Stimulated activated CD8-positive, alpha-beta memory T cell treated with anti-CD3 and anti-CD28 coated beads, Interleukin-7, amount 100 ng/mL, for 48 hours (primary cell): ENCODE measurements at places on chromosomes 2 and 18.

DNA sequence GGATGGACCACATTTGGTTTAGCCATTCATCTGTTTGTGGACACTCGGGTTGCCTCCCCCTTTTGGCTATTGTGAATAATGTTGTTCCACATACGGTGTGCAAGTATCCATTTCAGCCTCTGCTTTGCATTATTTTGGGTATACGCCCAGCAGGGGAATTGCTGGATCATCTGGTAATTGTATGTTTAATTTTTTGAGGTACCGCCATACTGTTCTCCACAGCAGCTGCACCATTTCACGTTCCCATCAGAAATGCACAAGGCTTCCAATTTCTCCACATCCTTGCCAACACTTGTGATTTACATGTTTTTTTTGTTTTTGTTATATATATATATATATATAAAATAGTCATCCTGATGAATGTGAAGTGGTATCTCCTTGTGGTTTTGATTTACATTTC is 54.6 kb upstream of the TWIST2 start:
- DNase-seq, result no peak

- DNase-seq, result no peak
Measured at GRCh38 chr2:144469798-144470197, 50.1 kb downstream of the ZEB2 start.

GRCh38 chr2:152037743-152038435 is 61.0 kb downstream of the CACNB4 start:
- DNase-seq, result no peak

DNA sequence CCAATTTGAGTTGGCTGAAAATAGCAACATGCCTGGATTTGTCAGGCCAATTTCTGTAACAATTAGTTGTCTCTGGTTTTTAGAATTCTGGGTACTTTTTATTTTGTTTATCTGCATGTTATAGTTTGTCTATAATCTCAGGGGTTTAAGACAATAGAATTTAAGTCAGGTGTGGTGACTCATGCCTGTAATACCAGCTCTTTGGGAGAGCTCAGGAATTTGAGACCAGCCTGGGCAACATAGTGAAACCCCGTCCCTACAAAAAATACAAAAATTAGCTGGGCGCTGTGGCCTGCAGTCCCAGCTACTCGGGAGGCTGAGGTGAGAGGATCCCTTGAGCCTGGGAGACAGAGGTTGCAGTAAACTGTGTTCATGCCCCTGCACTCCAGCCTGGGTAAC is 114.4 kb upstream of the GLS start:
- DNase-seq, result no peak

- no peak for DNase-seq
Measured at GRCh38 chr18:34880403-34880802, 160.8 kb upstream of the MAPRE2 start.

DNA sequence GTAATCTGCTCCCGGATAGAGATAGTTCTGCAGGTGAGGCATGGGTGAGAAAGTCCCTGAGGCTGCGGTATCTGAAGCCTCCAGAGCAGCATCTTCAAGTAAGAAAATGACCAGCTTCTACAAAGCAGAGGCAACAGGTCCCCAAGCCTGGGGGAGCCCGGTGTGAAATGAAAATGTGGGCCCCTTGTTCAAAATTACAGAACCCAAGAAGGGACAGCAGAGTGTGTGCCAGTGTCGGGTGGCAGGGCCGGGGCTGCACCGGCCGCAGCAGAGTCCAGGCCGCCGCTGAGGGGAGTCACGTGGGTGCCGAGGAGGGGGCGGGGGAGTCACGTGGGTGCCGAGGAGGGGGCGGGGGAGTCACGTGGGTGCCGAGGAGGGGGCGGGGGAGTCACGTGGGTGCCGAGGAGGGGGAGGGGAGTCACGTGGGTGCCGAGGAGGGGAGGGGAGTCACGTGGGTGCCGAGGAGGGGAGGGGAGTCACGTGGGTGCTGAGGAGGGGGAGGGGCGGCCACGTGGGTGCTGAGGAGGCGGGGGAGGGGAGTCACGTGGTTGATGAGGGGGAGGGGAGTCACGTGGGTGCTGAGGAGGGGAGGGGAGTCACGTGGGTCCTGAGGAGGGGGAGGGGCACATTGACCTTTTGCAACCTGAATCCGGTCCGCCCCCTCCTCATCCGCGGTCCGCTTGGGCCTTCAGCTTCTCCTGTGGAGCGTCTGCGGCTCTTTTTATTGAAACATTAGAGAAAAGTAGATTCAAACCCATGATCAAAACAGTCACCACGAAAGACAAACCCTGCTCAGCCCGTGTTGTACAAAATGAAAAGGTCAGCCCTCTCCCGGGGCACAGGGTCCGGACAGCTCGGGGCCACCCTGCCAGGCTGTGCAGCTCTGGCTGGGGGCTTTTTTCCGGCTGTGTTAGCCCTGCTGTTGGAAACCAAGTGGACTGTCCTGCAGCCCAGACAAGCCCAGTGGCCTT is 10.4 kb downstream of the COLEC11 start:
- no peak for DNase-seq

- DNase-seq, result no peak
Measured at GRCh38 chr2:186496401-186496800, 10.3 kb downstream of the ZC3H15 start.

GRCh38 chr18:6399776-6400175 is 14.9 kb downstream of the L3MBTL4 start:
- DNase-seq, result no peak

GRCh38 chr2:96768083-96768561 is 7.4 kb downstream of the CNNM4 start:
- DNase-seq, result no peak

GRCh38 chr2:120539937-120540718 is 194.2 kb downstream of the INHBB start:
- no peak for DNase-seq

DNA sequence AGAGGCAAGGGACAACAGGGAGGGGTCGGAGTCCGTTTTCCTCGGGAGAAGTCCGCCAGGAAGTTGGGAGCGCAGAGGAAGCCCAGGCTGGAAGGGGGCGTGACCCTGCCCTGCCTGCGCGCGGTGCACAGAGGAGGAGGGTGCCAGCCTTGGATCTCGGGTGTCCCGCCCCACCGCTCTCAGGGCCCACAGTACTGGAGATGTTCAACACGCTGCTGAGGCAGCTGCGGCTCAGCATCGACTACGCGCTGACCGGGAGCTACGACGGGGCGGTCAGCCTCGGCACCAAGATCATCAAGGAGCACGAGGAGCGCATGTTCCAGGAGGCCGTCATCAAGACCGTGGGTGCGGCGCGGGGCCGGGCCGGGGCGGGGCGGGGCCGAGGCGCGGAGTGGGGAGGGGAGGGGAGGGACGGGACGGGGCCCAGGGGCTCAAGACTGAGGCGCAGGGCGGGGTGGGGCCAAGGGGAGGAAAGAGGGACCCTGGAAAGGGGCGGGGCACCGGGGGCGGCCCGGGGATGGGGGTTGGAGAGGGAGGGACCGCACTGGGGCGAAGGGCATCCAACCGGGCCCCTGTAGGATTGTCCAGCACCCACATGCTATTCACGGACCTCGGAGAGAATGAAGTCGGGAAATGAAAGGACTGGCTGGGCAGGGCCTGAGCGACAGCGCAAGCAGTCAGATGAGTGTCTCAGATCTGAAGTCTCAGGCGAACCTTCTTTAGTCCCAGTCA is 36.6 kb downstream of the POMC start:
- no peak for DNase-seq
